Cortex of kidney (tissue), 1 donor: ENCODE measurements at places on chromosomes 11 and 22.

GRCh38 chr11:107710301-107710700 lies 1.6 kb downstream of the SLN start:
- no peak for DNase-seq

- no peak for DNase-seq
Measured at GRCh38 chr22:40953471-40953870, 2.3 kb downstream of the RBX1 start.

- DNase-seq, result no peak
Measured at GRCh38 chr11:33320016-33320813, 63.0 kb downstream of the HIPK3 start.

DNA sequence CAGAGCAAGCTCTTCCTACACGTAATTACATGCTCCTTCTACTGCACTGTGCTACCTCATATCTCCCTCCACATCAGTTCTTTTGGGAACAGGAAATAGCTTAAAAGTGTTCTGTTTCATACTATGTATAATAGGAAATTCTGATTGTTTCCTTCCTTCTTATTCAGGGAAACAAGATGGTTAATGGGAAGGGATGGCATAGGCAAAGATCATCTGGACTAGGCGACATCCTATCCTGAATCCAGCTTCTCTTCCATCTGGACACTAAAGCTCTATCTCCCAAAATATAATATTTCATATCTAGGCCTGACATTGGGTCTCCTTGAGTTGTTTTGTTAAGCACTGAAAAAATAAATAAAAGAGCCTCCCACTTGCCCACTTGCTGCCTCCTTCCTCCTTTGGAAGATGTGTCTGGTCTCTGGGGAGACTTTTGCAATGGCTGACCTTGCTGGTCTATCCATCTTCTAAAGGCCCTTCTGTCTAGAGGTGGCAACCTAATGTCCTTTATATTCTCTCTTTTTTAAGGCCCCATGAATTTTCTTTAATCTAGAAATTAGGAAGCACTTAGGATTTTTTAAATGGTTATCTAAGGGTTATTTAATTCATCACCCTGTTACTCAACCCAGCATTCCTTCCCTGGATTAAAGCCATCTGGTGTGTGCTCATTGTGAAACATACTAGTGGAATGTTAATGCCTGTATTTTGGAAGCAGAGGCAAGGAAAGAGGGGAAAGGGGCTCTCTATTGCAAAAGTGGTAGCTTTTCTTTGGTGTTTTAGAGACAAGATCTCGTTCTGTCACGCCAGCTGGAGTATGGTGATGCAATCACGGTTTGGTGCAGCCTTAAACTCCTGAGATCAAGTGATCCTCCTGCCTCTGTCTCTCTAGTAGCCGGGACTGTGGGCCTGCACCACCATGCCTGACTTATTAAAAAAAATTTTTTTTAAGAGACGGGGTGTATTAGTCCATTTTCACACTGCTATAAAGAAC lies 20.6 kb downstream of the CLMP start:
- DNase-seq, result no peak

DNA sequence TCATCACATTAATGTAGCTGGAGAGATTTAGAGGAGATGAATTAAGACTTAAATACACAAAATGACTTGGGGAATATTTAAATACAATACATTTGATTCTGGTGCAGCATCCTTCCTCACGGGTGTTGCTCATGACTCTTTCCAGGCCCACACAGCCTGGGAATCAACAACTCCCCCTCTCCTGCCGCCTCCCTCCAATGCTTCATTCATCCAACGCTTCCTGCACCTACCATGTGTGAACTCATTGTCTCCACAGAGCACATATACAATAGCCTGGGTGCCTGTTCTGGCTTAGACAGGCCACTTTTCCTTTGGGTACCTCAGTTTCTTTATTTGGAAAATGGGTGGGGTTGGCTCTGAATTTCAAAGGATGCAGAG lies 476.9 kb upstream of the CADM1 start:
- DNase-seq, result no peak

DNA sequence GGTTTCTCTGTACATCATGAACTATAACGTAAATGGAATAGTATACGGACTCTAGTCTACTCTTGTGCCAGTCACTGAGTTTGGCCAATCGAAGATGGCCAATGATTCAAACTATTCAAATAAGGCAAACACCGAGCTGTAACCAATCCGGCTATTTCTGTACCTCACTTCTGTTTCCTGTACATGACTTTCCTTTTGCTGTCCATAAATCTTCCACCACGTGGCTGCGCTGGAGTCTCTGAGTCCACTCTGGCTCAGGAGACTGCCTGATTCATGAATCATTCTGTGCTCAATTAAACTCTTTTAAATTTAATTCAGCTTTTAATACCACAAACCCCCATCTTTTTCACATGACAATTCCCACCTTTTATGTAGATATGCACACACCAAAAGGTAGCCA lies 1.5 kb upstream of the JAML start:
- no peak for DNase-seq

- no peak for DNase-seq
Measured at GRCh38 chr11:102385085-102386007, 38.3 kb downstream of the BIRC2 start.

DNA sequence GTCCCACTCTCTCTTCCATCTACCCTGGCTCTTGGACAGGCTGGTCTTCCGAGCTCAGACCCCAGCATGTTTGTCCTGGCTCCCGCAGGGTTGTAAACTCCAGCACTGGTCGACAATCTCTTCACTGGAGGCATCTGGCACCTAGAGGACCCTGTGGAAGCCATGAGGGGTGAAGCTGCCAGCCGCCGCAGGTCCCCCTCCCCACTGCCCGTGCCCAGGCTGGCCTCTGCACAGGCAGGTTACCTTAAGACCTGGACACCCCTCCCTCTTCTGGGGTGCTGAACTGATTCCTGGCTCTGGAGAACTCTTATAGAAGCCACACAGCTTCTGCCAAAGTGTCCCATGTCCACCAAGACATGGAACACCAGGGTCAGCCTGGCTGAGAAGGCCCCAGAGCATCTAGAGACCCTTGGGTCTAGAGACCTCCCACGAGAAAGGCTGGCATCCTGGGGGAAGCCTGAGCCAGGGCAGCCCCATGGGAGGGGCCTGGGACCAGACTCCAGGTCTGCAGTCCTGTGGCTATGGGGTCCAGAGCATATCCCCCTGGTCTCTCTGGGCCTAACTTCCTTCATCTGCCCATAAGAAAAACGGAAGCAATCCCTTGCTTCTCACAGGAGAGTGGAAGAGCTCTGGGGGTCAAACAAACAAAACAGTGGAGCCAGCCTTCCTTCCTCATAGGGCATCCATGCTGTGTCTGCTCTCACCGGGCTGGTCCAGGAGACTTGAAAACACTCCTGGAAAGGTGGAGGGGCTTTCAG lies 30.6 kb downstream of the LMO1 start:
- DNase-seq, result no peak

GRCh38 chr22:43901976-43902643 lies 10.3 kb upstream of the PNPLA5 start:
- DNase-seq, result no peak

DNA sequence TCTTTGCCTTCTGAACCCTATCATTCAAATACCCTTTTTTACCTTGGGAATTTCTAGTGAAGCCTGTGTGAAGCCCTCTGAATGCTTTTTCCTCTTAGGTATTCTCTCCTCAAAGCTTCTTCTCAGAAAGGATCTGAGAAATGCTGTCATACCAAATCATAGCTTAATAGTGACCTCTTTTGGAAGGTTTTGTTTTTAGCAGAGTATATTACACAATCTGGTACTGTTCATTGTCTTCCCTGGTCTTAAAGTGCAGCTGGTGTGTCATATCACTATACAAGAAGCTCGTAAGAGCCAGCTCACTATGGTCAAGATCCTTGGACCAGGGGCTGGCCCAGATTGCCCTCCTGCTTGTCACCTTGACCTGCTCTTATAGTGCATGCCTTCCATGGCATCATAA lies 204.4 kb upstream of the ANO5 start:
- no peak for DNase-seq

DNA sequence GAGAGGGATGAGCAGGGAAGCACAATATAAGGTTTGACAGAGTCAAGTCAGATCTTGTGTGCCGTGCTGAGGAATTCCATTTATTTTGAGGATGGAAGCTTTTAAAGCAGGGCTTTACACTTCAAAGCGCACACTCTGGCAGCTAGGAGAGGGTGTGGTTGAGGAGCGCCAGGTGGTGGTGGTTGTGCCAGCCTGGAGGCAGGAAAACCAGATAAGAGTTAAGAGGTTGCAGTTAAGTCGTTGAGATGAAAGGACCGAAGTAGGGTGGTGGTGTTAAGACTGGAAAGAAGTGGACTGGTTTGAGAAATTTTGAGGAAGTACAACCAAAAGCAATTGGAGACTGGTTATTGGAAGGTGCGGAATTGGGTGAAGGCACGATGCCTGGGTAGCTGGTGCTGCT lies 231.6 kb upstream of the TBCEL start:
- no peak for DNase-seq

DNA sequence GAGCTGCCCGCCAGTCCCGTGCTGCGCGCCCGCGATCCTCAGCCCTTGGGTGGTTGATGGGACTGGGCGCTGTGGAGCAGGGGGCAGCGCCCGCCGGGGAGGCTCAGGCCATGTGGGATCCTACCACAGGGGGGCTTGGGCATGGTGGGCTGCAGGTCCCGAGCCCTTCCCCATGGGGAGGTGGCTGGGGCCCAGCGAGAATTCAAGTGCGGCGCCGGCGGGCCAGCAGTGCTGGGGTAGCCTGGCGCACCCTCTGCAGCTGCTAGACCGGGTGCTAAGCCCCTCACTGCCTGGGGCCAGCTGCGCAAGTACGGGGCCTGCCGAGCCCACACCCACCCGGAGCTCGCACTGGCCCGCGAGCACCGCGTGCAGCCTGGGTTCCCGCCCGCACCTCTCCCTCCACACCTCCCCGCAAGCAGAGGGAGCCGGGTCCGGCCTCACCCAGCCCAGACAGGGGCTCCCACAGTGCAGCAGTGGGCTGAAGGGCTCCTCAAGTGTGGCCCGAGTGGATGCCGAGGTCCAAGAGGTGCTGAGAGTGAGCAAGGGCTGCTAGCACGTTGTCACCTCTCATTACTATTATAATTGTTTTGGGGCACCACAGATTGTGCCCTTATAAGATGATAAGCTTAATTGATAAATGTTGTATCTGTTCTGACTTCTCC lies 333.2 kb downstream of the CASP12 start:
- no peak for DNase-seq
